Midbrain (tissue), 1 donor: ENCODE measurements at places on chromosomes 2 and 18.

DNA sequence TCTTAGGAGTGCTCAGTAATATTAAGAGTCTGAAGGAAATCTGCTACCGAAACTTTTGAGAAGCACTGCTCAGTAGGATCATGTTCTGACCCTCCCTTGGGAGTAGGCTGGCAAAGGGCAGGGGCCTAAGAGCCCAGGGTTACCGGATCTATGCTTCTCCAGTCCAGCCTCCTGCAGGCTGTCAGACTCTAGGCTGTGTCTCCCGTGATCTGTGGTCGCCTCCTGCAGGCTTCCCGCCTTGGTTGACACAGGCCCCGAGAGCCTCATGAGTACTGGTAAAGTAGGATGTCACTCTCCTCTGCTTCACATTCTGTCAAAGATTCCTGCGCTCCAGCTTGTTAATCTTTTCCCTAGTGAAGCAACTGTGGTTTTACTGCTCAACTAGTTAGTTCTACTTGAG, 647.8 kb upstream of the RAB6C start:
- no peak for DNase-seq

DNA sequence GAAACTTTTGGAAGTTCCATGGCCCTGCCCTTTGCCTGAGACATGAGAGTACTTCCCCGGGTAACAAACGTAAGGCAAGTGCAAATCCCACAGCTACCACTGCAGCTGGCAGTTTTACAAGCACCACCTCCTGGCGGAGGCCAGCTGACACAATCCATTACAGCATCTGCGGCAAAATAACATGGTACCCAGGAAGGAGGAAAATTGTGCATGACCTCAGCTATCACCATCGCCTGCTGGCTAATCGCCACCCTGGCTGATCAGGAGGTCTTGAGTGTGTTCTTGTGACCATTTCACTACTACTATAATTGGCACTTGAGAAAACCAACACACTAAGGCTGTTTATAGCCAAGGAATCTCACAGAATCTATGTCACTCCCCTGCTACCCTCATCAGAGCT, 71.7 kb upstream of the SERPINE2 start:
- DNase-seq = no peak

- no peak for DNase-seq
Observed at GRCh38 chr2:187552381-187552780, 1.9 kb downstream of the TFPI start.

DNA sequence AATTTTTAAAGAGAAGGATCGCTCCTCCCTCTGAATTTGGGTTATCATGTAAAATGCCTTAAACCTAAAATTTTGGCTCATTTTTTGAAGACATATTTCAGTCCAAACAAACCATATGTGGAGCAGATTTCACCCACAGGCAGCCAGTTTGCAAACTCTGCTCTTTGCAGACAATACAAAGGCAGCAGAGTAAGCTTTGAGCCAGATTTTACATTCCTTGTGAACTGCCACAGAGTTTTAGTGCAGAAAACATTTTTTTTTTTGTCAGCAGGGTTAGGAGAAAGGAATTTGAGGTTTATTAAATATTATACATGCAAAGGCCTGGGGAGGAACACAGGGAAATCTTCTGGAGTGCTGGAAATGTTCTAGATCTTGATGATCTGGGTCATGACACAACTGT, 171.9 kb upstream of the FN1 start:
- no peak for DNase-seq

GRCh38 chr2:62313449-62314227, 117.7 kb downstream of the B3GNT2 start:
- no peak for DNase-seq

DNA sequence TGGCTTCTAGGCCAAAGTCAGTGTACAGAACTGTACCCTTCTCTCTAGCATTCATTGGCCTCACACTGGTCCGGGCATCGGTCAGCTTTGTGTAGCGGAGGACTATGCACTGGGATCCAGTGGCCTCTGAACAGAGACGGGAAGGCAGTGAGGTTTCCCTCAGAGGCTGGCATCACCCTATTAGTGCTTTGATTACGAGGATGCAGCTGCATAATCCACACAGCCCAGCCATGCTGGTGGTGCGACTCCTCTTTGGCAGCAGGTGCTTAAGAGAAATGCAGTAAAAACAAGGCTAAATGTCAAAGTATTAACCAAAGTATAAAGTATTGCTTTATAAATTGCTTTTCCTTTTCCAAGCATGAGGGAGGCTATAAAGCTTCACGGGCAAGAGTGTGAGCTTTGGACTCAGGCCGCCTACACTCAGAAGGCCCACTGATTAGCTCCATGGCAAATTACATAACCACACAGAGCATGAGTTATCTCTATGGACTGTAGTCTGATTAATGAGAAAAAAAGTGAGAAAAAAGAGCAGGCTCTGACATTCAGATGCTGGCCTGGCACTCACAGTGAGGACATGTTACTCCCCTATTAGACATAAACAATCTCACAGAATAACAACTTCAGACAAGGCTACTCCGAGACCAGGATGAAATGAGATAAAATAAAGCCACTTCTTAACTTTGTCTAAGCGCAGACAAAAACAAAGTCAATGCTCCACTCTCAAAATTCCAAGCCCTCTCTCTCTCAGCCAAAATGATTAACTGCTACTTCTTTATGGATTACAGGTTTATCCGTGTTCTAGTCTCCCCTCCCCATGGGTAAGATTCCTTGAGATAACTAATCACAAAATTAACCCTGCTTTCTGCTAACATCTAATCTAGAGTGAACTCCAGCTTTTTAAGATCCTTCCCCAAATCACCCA, 6.4 kb upstream of the CRYGC start:
- no peak for DNase-seq

DNA sequence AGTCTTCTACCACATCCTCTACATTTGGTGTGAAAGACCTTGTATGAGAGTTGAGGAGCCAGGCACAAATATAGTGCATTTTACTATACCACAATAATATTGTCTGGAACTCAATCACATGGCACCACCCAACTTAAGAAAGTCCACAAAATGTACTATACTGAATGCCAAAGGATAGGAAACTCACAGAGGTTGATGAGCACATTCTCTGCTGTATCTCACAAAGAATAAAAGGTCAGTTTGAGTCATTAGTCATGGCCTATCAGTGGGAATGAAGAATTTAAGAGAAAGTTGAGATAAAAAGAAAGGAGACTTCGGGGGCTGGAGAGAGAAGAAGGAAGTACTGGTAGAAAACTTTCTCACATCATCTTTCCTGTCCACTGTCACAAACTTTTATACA, 134.3 kb downstream of the RDH14 start:
- no peak for DNase-seq
